ENCODE measurements at places on chromosomes 7 and 10. TPM values are rescaled to one million over a fixed set of nuclear protein-coding genes. Genes with fewer than 3 reads are reported as not detected.

GRCh38 chr10:26932576-26932975 is 71.8 kb upstream of the ABI1 start:
- DNase-seq, result no peak

Gene MYO1G
- not detected for total RNA-seq

Gene TWIST1
- not detected for total RNA-seq

Gene HOGA1
- total RNA-seq, result 121 TPM

Gene GHRHR
- total RNA-seq, result not detected

DNA sequence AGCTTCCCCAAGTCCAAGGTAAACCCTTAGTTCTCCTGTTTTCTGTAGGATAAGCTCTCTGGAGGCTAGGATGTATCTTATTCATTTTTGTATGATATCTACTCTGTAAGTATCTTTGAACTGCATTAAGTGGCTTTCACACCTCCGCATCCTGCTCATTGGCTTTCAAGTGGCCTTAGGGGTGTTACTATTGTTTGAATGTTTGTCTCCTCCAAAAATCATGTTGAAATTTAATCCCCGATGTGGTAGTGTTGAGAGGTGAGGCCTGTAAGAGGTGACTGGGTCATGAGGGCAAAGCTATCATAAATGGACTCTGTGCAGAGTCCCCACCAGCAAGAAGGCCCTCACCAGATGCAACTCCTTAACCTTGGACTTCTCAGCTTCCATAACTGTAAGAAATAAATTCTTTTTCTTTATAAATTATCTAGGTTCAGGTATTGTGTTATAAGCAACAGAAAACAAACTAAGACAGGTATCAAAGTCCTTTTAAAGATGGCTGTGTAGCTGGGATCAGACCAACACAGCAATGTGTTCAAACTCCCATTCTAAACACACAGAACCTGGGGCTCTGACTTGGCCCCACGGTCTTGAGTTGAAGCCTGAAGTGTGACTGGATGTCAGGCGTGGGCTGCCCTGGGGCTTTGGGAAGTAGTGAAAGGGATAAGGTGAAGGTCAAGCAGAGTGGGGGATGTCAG is 25.9 kb downstream of the TBXAS1 start:
- no peak for DNase-seq

DNA sequence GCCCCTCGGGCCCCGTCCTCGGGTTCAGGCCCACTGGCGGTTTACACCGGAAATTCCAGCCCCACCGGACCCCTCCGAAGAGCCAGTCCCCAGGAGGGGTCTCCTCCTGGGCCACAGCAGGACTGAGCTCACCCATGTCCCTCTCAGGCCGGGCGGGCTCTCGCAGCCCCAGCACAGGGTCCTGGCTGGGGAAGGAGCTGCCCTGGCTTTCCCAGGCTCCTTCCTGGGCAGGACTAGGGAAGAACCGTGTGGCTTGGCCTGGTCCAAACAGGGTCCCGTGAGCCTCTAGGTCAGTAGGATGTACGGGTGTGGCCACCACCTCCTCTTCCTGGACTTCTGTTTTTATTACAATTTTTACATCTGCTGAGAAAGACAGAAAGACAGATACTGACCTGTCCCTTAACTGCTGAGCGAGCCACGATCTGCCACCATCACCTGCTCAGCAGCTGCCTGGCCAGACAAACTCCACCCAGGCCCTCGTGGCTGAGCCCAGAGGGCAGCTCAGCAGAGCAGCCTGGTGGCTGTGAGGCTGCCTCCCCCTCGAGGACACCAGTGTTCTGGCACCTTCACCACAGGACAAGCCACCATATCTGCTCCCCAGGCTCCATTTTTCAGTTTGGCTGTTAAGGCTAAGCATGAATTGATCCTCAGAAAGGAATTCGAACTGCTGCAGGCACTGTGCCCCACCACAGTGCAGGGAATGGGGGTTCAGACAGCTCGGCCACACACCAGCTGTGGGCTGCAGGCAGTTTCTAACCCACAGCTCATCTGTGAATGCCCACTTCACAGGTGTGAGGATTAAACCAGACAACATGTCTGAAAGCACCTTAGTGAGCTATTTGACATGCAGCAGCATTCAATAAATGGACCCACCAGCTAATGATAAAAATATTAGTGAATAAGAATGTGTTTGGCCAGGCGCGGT is 14.5 kb upstream of the ZNF777 start:
- DNase-seq, result no peak

Gene AEBP1
- 3.5 TPM for total RNA-seq

Gene IKZF1
- total RNA-seq, result 2.4 TPM

DNA sequence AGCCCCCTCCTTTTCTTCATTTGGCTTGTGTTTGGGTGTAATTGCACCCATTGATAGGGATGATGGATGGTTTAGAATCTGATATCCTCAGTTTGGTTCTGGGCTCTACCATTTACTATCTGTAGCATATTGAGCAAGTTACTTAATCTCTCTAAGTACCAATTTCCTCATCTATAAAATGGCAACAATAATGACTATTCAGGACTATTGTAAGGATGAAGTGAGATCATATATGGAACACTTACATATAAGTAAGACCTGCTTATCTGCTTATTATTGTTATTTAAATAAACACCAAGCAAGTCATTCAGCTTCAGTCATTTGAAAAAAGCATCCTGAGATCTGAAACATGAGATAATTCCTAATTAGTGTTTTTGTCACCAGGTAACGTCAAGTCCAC is 127.0 kb downstream of the SEC23IP start:
- DNase-seq, result no peak

DNA sequence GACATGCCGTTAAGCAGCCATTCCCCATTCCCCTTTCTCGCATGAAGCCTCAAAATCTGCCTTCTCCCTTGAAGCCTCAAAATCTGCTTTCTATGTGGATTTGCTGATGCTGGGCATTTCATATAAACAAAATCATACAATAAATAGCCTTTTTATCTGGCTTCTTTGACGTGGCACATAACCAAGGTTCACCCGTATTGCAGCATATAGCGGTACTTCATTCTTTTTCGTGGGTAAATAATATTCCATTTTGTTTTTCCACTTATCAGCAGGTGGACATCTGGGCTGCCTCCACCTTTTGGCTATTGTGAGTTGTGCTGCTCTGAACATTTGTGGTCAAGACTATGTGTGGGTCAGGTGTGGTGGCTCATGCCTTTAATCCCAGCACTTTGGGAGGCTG is 57.0 kb downstream of the BRI3 start:
- no peak for DNase-seq

DNA sequence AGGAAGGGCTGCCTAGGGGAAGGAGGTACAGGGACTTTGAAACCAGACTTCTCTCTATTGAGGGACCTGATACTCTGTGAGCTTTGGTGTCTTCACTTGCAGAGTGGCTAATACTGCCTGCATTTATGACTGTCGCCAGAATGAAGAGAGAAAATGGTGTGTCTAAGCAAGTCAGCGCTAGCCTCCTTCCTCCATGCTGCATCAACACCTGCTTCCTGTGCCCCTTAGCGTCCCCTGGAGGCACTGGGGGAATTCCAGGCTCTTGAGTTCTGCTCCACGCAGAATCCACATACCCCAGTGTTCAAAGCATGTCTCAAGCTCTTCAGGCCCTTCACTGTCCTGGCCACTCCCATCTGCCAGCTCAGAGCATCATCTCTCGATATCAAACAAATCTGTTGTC is 140.5 kb downstream of the PKD1L1 start:
- no peak for DNase-seq

DNA sequence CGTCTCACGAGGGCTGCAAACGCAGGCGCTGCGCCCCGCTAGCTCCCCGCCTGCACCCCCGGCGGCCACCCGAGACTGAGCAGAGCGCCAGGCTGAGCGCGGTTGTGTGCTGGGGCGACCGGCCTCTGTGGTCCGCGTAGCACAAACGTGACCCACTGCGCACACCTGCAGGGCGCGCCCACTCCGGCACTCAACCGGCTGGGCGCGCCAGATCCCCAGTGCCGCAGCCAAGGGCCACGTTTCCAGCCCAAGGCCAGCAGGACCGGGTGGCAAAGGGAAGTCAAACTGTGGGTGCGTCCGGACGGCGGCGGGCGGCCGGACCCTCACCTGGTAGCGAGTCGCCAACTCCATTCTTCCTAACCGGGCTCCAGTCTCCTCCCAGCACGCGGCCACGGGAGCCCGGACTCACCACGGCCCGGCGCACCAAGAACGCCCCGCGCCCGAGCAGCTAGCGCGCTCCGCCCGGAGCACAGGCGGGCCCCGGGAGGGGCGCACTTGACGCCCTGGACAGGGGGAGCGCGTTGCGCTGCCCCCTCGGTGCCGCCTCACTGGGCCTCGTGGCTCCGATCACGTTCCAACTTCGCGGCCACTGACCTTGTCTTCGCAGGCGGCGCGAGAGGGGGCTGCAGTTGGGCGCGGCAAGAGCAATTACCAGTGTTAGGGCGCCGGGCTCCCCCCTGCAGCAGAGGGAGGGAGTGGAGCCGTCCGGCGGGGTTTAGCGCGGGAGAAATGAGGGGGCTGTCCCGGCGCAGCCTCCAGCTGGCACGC is at the start of gene CDCA7L:
CDCA7L (minus strand) TSS at position 446 of the 768 bp plus-strand sequence; CDS start at position 351, 95 bp downstream.
- peak; percentile 22 for DNase-seq

Gene EBF3
- total RNA-seq, result 0.05 TPM

Gene GRB10
- total RNA-seq, result 48.8 TPM

Gene FGL2
- 1.0 TPM for total RNA-seq

- DNase-seq, result no peak
Observed at GRCh38 chr10:78539247-78539766, 505.6 kb downstream of the RPS24 start.

Gene ATRNL1
- total RNA-seq, result 5.0 TPM

DNA sequence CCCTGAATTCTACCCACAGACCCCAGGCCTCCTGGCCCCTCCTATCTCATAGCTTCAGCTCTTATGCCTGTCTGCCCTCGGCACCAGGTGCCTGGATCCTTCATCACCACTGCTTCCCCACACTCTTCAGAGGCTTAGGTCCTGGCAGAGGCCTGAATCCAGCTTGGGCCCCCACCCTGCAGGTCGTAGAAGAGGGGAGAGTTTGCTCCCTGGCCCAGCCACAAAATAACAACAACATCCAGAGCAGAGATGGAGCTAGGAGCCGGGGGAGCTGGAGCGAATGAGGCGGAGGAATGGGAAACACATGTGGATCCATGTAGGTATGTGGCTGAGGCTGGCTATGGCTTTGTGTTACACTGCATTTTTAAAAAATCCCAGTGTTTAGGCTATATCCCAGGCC is 7.8 kb upstream of the OPN4 start:
- no peak for DNase-seq

GRCh38 chr7:157508477-157508881 is 171.7 kb downstream of the DNAJB6 start:
- no peak for DNase-seq

DNA sequence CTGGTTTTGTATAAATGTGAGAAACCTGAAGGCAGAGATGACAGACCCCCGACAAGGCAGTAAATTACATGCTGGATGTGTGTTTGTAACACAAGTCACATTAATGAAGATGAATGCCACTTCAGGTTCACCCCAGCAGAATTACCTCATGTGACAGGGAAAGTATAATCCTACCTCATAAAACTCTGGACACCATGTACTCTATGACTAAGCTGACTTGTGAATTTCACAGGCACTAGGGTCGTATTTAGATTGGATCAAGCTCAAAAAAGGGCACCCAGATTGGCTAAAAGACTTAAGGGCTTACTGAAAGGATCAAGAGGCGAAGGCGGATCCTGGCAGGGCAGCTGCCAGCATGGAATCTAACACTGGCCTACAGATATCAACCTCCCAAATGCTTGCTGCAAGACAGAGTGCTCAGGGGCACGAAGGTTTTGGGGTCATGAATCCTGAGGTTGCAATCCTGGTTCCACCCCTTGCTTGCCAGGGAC is 161.4 kb downstream of the PIP4K2A start:
- peak; percentile 79 for DNase-seq

- DNase-seq, result peak; percentile 84
Observed at GRCh38 chr10:2914741-2915140, 152.6 kb upstream of the PFKP start.

- no peak for DNase-seq
Observed at GRCh38 chr10:100747456-100748230, 2.3 kb downstream of the PAX2 start.

GRCh38 chr7:135260930-135261721 is 27.5 kb downstream of the STRA8 start:
- no peak for DNase-seq

GRCh38 chr7:22208799-22209198 is 148.2 kb downstream of the RAPGEF5 start:
- DNase-seq, result no peak

DNA sequence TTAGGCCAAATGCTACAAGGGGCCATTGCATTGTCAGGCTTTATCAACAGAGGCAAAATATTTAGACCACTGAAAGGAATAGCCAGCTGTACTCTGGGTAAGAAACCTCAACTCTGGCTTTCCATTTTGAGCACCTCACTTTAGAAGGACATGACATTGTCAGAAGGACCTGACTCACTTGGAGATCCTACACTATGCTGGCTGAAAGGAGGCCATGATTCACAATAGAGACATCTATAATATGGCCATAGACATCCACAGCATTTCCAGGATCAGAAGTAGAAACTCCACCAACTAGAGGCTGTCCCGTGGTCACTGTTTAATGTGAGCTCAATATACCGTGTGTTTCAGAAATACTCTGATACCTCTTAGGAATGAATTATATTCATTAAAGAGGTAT is 140.9 kb downstream of the BTAF1 start:
- no peak for DNase-seq

DNA sequence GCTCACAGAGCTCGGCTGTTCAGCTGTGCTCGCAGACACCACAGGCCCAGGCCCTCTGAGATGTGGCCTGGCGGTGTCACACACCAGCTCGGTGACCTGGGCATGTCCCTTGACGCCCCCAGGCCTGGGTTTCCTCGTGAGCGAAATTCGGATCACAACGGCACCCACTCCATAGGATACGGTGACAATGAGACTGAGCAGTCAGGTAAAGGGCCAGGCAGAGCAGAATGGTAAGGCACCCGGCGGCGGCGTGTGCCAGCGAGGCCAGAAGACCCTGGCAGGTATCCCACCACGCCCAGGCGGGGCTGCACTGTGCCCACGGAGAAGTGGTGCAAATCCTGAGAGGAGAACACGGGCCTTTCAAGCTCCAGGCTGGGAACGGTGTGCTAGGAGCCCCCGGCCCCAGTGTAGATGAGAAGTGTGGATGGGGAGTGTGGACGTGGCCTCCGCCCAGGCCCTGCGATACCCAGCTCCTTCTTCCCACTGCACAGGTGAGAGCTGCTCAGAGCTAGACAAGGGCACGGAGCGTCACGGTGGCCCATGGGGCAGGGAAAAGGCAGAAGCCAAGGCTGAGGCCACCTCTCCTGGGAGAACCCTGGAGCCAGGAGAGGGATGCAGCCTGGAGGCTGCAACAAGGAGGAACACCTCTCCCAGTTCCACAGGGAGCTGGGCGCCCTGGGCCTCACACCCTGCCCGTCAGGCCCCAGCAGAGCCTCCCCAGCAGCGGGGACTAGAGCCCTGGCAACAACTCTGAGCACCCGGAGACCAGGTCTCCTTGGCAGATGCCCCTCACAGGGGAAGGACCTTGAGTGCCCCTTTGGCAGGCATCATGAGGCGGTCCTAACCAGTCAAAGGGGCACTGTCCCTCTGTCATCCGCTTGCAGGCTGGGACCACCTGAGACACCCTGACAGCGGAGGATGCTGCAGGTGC is 219.1 kb downstream of the MAD1L1 start:
- DNase-seq, result no peak

Gene UBE2H
- total RNA-seq, result 201 TPM

Data from renal cortical epithelial cell (primary cell).